ENCODE measurements at places on chromosomes 3 and 15.
A peak's percentile ranks its signal among the peaks of the same experiment; 100 is the strongest.

GRCh38 chr15:92130244-92130643 is 263.4 kb upstream of the ST8SIA2 start:
- no peak for DNase-seq

GRCh38 chr15:68581725-68582124 is 2.9 kb downstream of the CORO2B start:
- peak; percentile 34 for DNase-seq

GRCh38 chr15:46251903-46252302 is 617.1 kb downstream of the SQOR start:
- DNase-seq, result no peak

GRCh38 chr3:49158103-49158709 is 7.9 kb downstream of the CCDC71 start:
- DNase-seq, result peak; percentile 31

- no peak for DNase-seq
These were observed 406.9 kb upstream of the ADAMTS9 start for GRCh38 chr3:65094723-65095122.

DNA sequence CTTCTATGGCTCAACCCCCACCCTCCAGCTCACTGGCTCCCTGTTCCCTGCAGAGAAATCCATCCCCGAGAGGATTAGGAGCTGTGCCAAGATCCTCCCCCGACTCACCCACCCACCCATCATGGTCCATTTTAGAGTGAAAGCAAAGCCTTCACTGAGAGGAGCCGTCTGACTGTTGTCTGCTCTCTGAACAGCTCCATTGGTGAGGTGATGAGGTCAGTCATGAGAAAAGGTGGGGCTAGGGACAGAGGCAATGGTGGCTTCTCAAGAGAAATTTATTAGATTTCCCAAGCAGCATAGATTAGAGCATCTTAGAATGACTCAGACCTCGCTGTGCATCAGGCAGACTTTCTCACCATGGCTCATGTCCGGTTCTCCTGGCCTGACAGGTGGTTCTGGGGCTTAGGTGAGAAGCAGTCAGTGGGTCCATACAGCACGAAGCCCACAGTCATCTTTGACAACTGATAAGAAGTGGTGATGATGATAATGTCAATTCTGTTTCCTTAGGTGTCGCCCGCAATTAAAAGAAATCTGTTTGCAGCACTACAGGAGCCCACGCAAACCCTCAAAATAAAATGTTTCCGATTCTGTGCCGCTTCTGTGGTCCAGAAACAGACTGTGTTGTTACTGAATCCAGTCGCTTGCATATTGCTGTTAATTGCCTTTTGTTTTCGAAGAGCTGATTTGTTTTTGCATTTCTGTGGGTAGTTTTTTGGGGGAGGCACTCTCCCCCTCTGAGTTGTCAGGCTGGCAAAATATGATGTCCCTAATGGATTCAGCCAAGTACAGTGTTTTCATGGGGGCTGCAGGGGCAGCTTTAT is 24.8 kb upstream of the RHO start:
- DNase-seq, result peak; percentile 22

DNA sequence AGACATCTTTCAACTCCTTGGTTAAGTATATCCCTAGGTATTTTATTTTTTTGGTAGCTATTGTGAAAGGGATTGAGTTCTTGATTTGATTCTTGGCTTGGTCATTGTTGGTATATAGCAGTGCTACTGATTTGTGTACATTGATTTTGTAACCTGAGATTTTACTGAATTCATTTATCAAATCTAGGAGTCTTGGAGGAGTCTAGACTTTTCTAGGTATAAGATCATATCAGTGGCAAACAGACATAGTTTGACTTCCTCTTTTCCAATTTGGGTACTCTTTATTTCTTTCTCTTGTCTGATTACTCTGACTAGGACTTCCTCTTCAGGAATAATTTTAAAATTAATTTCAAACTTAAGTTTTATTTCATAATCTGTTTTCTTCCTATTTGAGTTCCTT is 125.2 kb downstream of the OCA2 start:
- DNase-seq, result no peak

DNA sequence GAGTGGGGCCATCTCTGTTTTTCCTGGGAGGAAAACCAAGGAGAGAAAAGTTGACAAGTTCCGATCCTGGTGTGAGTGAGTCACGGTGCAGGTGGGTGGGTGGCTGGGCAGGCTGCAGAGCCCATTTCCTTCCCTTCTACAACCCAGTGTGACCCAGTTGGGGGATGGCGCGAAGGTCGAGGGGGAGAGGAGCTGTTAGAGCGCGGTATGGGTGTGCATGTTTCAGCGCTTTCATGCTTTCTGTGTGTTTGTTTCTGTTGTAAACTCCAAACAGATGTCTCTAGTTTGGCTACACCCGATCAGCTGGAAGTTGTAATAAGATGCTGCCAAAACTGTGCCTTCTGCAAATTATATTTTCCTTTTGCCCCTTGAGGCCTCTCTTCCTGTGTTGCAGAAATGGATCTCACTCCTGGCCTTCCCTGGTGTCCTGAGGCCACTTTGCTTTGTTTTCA is 3.8 kb downstream of the FAM43A start:
- peak; percentile 70 for DNase-seq

- peak; percentile 20 for DNase-seq
These were observed 94.0 kb downstream of the CORO2B start for GRCh38 chr15:68672781-68673205.

DNA sequence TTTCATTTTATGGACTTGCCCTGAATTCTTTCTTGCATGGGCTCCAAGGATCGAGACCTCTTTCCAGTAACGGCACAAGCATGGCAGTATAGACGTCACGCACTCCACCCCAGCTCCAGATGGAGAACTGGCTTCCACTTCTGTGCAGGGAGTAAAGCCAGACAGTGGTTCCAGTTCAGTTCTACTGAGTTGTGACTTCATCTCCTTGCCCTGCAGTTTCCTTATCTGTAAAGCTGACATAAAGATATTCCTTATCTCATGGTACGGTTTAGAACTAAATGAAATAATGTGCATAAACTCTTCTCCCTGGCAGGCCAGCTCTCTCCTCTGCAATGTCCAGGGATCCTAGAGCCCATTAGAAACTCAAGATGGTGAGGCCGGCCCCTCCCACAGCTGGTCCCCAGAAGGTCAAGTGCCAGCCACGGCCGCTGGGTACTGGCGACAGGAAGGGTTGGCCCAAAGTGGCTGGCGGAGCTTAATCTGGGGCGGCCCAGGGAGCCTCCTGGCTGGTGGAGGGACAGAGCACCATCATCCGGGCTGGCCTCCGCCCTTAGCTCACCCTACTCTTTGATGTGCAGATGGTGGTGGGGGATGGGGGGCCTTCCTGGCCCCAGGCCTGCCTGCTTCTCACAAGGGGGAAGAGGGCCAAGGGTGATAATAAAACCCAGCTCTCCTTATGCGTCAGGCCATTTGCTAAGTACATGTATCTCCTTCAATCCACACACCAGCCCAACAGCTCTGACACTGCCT is 7.2 kb downstream of the MESP2 start:
- DNase-seq, result peak; percentile 54

DNA sequence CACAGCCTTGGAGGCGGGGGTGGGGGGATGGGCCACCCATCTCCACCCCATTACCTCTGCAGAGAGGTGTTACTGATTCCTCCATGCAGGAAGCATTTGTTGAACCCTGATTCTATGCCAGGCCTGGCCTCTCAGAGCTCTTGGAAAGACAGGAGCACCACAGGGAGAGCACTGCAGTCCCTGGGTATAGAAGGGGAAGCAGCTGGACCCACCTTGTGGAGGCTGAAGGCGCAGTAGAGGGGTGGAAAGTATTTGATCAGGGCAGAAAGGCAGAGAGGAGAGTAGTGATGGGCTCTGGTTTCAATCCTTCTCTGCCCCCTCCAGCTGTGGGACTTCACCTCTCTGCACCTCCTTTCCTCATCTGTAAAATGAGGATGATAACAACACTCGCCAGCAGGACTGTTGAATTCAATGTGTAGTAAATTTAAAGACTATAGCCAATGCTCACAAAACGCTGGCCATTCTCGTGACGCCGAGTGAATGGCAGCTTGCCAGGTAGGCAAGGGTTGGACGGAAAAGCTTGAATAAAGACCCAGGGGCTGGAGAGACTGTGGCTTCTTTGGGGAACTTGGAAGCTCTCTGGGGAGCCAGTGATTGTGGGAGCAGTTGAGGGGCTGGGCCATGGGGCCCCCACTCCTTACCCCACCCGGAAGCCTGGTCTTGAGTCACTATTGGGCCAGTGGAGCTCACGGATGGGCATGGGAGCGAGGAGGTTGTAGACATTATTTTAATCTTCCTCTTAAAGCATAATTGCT is 8.0 kb upstream of the CCDC33 start:
- DNase-seq, result no peak

DNA sequence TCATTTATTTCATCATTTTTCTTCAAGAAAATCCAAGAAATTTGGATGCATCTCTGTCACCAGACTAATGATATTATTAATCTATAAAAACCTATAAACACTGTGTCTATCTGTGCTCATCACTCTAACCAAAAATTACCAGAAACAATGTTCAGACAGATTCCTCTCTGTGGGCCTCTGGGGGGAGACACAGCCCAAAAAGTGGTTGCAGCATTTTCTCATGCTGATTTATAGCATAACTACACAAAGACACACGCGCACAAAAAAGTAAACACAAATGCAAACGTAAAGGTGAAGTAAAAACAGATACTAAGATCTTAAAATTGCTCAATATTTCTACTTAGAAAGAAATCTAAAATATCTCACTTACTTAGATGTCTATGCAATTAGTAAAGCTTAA is 976.0 kb downstream of the GBE1 start:
- DNase-seq, result no peak

GRCh38 chr3:124860599-124860998 is 26.6 kb downstream of the ITGB5 start:
- DNase-seq, result peak; percentile 99

GRCh38 chr3:58621086-58621830 is 44.1 kb upstream of the FAM107A start:
- no peak for DNase-seq

DNA sequence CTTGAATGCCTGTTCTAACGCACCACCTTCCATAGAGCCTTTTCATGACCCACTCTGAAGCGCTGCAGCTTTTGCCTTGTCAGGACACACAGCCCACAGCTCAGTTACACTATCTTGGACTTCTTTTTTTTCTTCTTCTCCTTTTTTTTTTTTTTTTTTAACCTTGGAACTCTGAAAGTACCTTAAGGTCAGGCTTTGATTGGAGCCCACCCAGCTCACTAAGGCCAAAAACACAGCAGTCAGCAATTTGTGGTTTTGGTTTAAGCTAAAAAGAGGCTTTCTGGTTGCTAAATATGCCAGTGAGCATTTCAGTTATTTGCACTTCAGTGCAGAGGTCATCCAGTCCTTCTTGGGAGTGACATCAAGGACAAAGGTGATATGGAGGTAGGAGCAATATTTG is 1.7 kb downstream of the SLC25A20 start:
- DNase-seq, result peak; percentile 11

- no peak for DNase-seq
These were observed 59.6 kb upstream of the RPL32 start for GRCh38 chr3:12900885-12901411.

DNA sequence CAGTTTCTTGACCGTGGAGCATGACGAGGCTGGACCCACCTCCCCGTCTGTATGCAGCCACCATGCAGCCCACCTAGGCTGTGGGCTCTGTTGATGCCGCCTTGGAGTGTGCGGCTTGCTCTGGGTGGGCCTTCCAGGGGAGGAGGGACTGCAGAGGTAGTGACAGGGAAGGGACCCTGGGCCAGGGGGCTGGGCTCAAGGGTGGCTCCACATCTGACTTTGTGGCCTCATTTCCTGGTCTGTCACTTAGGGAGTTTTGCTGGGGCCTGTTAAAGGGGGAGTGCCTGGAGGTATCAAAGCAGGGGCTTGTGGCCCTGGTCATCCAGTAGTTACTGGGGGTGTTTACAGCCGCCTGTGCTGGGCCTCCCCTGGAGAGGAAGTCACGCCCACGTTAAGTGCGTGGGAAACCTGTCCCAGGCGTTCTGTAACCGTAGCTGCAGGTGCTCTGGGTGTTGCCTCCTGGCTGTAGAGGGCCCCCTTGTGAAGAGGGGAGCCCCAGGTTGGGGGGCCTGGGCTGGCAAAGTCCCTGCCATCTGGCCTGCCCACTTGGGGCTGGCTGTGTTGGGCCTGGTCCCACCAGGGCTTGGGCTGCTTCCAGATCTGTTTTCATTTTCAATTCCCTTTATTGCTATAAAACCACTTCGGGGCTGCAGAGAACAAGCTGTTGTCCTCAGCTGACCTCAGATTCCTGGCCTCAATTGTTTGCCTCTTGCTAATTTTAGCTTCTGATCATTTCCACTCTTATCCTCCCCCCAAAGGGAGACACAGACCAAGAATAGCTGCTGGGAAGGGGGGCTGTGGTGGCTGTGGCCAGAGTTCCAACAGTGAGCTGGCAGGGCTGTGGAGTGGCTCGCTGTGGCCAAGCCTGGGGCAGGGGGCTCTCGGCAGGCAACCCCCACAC is 26.5 kb downstream of the KLF13 start:
- DNase-seq, result peak; percentile 96

DNA sequence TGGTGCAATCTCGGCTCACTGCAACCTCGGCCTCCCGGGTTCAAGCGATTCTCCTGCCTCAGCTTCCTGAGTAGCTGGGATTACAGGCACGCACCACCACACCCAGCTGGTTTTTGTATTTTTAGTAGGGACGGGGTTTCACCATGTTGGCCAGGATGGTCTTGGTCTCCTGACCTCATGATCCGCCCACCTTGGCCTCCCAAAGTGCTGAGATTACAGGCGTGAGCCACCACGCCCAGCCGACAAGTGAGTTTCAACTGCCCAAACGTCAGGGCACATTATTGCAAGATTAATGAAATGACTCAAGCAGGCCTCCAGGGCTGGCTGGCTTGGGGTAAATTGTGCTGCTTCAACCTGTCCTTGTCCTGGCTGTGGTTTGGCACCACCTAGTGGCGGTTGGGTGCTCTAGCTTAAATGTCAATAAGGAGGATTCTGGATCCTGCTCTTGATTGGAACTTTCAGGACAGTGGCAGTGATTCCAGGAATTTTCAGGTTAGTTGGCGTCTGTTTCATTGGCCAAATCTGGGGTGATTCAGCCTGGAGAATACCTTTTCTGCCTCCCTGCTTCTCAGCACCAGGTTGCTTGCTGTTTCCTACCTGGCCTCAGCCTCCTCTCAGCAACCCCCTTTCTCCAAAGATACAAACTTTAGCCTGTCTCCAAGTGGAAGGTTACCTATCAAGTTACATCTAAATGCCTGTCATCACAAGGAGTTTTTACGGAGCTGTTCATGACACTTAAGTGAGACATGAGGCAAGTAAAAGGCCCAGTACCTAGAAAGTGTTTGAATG is 32.4 kb upstream of the SACM1L start:
- DNase-seq, result peak; percentile 95

DNA sequence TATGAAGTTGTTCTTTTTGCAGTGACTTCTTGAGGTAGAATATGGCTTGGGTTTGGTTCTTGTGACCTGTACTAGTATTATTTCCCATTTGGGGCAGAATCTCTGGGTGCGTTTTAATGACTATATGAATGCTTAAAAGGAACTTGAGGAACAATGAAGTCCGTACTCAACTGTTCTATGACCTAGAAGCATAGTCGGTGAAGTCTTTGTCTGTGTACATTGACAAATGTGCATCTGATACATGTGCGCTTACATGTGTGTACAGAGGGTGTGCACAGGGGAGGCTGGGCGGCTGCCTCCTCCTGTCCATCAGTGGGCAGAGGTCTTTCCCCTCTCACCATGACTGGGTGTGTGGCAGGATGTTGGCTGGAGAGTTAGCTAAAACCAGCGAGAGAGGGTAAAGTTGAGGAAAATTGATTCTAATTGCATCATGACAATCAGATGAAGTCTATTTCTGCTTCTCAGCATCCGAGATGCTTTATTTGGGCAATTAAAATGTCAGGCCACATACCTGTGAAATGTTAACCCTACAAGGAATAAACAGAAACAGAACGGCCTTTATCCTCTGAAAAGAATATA is 1.0 kb upstream of the NR2F2 start:
- peak; percentile 27 for DNase-seq
